ENCODE measurements at places on chromosomes 1 and 21.

GRCh38 chr1:1206376-1206965 is at the start of gene TNFRSF18:
Gene TNFRSF18 (minus strand): TSS chr1:1206592. CDS start chr1:1206571, 21 bp downstream.
- DNase-seq, result no peak

GRCh38 chr1:6958407-6959030 is 173.3 kb downstream of the CAMTA1 start:
- DNase-seq, result no peak

GRCh38 chr1:85244271-85245061 is 15.0 kb downstream of the C1orf52 start:
- peak; percentile 42 for DNase-seq

- DNase-seq, result no peak
Measured at GRCh38 chr1:67280696-67281095, 27.0 kb upstream of the IL12RB2 start.

DNA sequence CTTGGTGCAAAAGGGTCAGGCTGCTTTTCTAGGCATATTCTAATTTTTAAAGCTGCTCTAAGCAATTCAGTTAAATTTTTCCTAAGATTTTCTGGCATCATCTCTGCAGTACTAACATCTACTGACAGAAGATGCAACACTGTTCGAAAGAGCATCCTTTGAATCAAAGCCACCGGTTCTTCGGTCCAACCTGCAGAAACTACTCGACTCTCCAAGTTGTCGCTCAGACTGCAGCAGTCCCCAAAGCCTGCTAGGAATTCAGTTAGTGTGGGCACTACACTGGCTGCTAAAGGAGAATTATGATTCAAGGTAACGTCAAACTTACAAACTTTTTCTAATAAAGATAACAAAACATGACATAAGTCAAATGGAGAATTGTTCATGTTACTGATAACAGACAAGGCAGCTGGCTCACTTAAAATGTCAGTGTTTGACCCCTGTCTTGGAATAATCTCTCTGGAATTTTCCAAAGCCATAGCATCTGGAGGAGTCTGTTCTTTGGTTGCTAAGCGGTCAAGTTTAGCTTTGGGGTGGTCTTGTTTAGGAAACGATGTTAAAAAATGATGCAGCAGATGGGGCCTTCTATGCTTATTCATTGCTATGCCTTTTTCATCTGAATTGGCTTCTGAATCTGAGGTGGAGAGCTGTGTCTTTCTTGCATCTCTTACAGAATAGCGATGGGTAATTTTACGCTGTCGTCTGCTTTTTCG is 56.9 kb downstream of the LYST start:
- DNase-seq, result no peak

DNA sequence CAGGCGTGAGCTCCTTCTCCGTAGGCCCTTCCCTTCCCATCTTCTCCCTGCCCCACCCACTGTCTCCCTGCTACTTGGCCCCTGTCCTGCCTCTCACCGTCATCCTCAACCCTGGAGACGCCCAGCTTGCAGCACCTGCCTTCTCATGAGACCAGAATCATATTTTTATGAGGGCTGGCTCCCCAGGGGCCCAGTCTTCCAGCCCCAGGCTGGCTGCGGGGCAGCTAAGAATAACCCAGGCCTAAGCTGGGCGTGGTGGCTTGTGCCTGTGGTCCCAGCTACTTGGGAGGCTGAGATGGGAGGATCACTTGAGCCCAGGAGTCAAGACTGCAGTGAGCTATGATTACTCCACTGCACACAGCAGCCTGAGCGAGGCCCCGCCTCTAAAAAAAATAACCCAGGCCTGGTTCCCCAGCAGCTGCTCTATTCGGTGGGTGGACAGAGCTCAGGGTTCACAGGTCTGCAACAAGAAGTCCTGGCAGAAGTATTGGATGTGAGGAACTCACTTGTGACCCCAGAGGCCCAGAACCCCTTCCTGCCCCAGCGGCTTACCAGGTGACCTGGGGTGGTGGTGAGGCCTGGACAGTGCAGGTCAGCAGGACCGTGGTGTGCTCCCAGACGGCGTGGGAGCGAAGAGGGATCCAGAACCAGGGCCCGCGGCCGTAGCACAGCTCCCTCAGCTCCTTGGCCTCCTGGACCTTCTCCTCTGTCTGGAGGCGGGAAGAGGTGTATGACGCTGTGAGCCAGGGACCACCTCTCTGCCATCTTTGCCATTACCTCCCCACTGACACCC is 6.4 kb downstream of the MYOM3 start:
- no peak for DNase-seq

GRCh38 chr1:21898326-21899200 is 38.5 kb downstream of the HSPG2 start:
- no peak for DNase-seq

DNA sequence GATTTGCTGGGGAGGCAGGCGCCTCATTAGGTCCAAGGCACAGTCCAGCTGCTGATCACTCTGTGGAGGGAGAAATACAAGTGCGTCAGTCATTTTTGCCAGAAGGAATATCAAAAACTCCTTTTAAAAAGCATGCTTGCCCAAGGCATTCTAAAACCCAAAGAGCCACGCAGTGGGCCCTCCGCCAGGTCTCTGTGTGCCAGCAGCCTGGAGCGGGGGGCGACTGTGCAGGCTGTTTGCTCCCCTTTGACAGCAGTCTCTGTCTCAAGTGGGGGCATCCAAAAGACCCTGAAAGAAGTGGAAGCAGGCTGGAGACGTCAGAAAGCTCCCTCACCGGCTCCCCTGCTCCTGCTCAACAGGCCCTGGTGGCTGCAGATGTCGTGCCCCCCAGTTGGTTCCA is 65.6 kb downstream of the CAPZB start:
- DNase-seq, result no peak

- DNase-seq, result no peak
Measured at GRCh38 chr1:115499253-115499652, 142.5 kb upstream of the VANGL1 start.

Measured in foreskin keratinocyte (primary cell).